ENCODE measurements at places on chromosomes 12 and 14. TPM values are rescaled to one million over a fixed set of nuclear protein-coding genes. Genes with fewer than 3 reads are reported as not detected.

Gene AQP2
- not detected for total RNA-seq

Gene RTL1
- total RNA-seq = 0.15 TPM

Gene BIN2
- total RNA-seq = not detected

Gene IPO4
- total RNA-seq = 32.0 TPM

Gene C12orf60
- 0.56 TPM for total RNA-seq

Gene RAB5B
- total RNA-seq = 87.9 TPM

Gene PTGDR
- not detected for total RNA-seq

Gene TCL1B
- total RNA-seq = not detected

Gene CMA1
- not detected for total RNA-seq

Gene SLC17A8
- total RNA-seq = not detected

Gene PTCSC3
- not detected for total RNA-seq

Gene PRPH
- 0.53 TPM for total RNA-seq

Gene EPYC
- not detected for total RNA-seq

Gene NID2
- total RNA-seq = 275 TPM

Gene PRKD1
- 17.9 TPM for total RNA-seq

Gene RPGRIP1
- not detected for total RNA-seq

Gene TPH2
- total RNA-seq = not detected

Gene ALG10B
- total RNA-seq = 3.9 TPM
